ENCODE measurements at places on chromosomes 3 and 15.

DNA sequence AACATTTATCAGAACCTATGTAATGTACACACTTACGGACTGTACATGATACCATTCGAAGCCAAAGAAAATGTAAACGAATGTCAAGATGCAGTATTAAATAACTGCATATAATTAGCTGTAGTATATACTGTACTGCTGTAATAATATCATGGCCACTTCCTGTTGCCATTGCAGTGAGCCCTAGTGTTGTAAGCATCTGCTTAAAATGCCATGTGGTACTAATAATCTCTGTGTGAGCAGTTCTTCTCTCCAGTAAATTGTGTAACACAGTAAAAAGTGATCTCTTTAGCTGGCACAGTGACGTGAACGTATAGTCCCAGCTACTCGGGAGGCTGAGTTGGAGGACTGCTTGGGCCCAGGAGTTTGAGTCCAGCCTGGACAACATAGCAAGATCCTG is 8.6 kb downstream of the SPG11 start:
- DNase-seq, result no peak

DNA sequence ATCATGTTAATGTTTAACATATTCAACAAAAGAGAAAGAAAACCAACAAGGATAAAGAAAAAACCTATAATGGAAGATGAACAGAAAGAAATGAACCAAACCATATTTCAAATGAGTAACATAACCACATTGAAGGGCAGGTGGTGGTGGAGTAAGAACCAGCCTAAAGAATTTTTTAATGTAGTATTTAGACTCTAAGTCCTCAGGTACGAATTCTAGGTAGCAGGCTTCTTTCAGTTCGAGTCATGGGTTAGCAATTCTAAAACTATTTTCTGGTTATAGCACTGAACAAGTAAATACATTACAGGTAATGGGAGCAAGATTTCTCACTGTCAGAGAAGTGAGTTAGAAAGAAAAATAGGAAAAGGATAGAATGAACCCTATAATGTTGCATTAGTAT is 24.4 kb downstream of the DCBLD2 start:
- DNase-seq, result no peak

- no peak for DNase-seq
Measured at GRCh38 chr3:178048768-178049167, 487.5 kb upstream of the KCNMB2 start.

- no peak for DNase-seq
Measured at GRCh38 chr3:10529809-10530208, 24.4 kb upstream of the ATP2B2 start.

DNA sequence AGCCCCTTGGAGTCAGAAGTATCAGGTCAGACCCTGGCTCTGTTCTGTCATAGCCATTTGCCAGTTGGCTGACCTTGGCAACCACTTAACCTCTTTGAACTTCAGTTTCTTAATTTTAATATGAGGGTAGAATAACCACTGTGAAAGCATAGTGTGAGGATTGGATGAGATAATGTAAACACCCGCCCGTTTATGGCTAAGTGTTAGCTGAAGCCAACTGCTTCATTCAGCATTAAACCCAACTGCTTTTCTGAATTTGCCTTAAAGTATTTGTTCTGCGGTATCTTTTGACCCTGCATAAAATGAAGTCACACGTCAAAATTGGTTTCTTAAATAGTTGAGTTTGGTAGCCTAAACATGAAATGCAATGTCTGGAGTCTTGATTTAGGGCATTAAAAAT is 121.5 kb upstream of the ABHD17C start:
- no peak for DNase-seq

DNA sequence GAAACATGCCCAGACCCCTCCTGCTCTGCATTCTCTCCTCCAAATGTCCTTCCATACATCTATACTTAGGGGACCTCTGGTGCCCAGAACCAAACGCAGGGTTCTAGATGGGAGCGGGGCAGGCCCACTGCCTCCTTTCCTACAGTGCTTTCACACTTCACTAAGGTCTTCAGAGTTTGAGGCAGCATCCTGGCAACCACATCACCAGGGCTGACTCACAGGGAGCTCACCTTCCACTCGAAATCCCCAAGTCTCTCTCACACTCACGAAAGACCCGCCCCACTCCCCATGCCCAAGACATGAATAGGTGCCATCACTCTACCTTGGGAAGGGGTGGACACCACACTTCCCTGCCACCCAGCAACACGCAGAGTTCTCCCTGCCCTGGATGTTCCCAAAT is 18.9 kb downstream of the HOMER2 start:
- no peak for DNase-seq

Measured in neural crest cell (in vitro differentiated cells).